Natural killer cell (primary cell): ENCODE measurements at places on chromosomes 7 and 10.

DNA sequence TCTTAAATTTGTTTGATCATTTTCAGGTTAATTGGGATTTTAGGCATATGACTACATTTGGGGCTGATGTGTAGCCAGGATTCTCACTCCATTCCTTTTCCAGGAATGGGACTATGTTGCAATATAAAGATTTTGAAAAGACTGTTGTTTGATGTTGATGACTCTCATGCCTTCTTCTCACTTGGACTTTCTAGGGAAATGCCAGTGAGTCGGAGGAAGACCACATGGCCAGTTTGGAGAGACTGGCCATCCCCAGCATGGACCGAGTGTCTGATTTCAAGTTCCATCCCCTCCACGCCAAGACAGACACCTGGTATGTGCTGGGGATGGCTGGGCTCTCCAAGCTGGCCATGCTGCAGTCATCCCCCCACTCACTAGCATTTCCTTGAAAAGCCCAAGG lies 5.5 kb downstream of the IGFBP3 start:
- DNase-seq, result no peak

- DNase-seq, result no peak
Measured at GRCh38 chr7:92794391-92794790, 42.0 kb downstream of the CDK6 start.

DNA sequence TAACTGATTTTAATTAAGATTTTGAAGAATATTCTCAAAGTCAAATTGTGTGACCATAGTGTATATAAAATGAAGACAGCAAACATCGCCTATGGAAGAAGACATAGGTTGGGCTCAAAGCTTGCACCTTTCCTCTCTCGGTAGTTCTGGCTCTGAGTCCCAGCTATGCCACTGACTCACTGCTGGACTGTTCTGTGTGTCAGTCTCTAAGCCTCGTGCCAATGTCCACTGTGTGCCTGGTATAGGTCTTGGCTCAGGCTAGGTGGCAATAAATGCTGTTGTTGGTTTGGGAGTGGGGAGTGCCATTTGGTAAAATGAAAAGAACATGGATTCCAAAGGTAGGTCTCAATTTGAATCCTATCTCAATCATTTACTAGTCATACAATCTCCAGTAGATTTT lies 137.5 kb upstream of the RHEB start:
- DNase-seq, result no peak

- no peak for DNase-seq
Measured at GRCh38 chr10:29837586-29837985, 202.8 kb upstream of the SVIL start.

DNA sequence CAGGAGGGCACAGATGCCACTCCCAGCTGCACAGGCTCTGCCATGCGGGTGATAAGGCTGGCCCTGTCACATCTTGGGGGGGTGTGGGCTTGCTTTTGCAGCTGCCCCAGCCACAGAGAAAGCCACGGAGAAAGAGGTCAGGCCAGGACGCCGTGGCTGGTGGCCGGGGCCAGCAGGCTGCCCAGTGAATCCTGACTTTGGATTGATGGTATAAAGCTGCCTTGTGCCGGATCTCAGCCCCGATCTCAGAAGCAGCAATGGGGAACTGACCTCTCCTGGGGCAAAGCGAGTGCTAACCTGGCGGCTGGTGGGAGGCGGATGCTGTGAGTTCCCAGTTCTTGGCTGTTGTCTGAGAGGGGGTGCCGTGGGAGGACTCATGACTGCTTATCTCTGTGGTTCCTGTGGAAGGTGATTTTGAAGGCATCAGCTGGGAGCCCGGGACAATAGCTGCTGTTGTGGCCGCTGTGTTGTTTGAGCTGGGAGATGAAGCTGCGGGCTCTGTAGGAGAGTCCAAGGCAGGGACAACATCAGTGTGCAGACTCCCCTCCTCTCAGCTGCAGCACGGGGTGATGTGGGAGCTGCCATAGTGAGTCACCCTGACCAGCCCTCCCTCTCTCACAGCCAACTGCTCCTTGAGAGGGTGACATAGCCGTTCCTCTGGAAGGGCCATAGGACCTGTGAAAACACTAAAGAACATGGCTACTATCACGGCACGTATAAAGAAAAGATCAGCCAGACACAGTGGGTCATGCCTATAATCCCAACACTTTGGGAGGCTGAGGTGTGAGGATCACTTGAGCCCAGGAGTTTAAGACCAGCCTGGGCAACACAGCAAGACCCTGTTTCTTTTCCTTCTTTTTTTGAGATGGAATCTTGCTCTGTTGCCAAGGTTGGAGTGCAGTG lies 17.0 kb downstream of the IL15RA start:
- no peak for DNase-seq

- DNase-seq, result no peak
Measured at GRCh38 chr7:74033372-74034311, 5.7 kb downstream of the ELN start.

GRCh38 chr7:43825391-43825808 lies 43.9 kb downstream of the MRPS24 start:
- DNase-seq, result no peak

DNA sequence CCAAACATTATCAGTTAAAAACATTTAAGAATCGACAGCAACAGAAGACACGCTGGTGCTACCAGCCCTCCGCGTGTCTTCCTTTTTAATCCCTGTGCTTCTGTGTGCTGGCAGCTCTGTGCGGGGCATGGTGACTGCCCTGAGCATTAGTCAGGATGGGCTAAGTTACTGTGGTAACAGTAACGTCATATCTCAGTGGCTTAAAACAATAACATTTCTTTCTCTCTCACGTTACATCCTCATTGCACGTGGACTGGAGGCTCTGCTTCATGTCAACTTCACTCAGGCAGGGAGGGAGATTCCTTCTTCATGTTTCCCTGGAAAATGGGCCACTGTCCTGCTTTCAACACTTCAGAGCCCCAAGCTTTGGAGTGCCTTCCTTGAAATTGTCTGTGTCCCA lies 378.5 kb downstream of the CCSER2 start:
- no peak for DNase-seq

GRCh38 chr7:150371996-150372270 lies 3.3 kb downstream of the REPIN1 start:
- DNase-seq, result no peak

GRCh38 chr7:150406567-150407421 lies 27.7 kb downstream of the ZNF775 start:
- DNase-seq, result no peak

DNA sequence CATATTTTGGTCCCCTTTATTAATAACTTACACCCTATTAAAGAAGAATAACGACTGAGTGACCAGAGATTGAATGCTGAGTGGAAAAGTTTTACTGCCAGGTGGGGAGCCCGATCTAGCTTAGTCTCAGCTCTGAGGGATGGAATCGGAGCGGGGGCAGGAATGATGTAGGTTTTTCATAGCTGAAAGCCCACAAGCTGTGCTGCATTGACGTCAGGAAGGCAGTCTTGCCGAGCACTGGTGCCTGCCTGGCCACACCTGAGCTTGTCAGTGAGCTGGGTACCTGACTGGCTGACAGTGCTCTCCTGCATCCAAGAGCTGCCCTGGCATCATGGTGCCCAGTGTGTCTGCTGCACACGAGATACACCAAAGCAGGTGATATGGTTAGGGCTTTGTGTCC lies 34.8 kb downstream of the GRK5 start:
- DNase-seq, result no peak
